GM19239 (cell line): ENCODE measurements at places on chromosomes 4 and X.

- DNase-seq = no peak
Observed at GRCh38 chr4:2396781-2397368, 21.6 kb downstream of the ZFYVE28 start.

GRCh38 chr4:93478805-93479204 is 349.7 kb upstream of the ATOH1 start:
- DNase-seq = no peak

- no peak for DNase-seq
Observed at GRCh38 chr4:114400531-114400930, 198.1 kb upstream of the UGT8 start.

DNA sequence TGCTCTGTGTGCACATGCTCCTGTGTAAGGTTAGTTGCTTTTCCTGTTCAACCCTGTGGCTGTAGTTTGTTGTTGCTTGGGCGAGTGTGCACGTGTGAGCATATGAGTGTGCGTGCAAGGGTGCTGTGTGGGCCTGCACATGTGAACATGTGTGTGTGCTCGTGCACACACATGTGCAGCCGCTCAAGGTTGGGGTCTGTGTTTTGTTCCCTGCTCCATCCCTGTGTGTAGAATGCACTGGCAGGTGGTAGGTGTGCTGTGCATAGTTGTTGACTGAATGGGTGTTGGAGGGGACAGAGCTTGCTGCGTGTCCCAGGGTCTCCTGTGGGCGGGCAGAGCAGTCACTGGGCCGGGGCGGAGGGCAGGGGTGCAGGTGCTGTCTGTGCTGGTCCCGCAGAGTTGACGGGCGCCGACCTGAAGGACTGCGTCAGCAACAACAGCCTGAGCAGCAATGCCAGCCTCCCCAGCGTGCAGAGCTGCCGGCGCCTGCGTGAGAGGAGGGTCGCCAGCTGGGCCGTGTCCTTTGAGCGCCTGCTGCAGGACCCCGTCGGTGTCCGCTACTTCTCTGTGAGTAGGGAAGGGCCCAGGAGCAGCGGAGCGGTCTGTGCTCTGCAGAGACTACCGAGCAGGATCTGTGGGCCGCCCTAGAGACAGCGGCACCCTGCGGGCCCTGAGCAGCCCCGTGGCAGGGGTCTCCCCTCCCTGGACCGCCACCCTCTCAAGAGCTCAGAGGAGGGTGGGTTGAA is 27.9 kb upstream of the HGFAC start:
- no peak for DNase-seq

DNA sequence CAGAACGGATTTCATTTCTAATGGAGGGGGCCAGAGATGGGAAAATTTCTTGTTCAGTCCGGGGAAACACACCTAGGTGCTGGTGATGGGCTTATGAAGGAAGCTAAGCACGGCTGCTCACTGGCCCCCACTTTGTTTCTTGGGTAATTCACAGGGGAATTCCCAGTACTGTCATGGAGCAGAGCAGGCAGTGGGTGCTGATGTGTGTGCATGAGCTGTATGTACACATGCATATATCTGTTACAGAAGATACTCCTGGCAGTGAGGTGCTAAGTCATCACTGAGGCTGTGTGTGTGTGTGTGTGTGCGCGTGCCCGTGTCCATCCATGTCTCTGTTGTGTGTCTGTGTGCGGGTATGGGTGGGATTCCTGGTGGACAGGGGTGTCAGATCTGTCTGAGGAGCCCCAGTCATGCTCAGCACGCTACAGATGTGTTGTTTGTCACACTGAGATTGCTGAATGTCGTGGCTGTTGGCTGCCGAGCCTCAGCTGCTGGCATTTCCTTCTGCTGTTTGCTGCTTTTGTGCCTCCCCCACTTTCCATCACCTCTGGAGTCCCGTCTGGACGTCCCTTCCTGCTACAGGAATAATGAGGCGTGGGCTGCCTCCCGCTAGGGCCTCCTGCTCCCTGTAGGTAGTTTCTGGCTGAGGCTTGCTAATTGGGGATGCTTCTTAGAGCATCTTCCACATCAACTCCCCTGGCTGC is 53.3 kb downstream of the JADE1 start:
- DNase-seq = no peak

- no peak for DNase-seq
Observed at GRCh38 chr4:103150677-103151076, 47.5 kb downstream of the CENPE start.

DNA sequence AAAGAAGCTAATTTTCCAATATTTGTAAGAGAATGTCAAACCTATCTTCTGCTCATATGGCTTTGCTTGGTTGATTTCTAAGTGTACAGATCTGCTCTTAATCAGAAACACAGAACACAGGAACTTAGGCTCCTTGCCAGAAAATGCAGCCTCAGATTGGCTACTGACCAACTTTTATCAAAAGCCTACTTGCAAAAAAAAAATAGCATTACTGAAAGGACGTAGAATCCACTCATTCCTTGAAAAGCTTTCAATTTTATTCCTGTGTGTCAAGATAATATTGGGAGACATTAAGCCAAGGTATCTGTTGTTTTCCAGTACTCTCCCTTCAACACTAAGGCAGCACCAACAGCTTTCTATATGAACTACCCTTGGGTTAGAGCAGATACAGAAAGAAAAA is 127.6 kb upstream of the INTU start:
- DNase-seq = no peak

DNA sequence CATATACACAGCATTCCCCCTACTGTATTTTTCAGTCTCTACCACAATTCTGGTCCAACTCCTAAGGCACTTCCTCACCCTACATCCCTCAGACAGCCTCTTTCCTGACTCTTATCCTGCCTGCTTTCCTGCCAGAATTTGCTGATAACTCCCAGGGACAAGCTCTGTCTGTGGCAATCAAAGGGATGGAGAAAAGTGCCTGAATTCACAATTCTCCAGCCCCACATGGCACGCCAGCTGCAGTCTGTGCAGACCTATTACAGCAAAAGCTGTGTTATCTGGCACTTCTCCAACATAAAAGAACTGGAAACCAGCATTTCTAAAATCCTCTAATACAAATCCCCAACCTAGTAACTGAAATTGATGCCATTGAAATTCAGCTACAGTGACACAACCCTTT is 404.8 kb downstream of the KLHL13 start:
- DNase-seq = no peak

- DNase-seq = peak; percentile 37
Observed at GRCh38 chr4:122577808-122578781, 42.8 kb downstream of the IL21 start.

DNA sequence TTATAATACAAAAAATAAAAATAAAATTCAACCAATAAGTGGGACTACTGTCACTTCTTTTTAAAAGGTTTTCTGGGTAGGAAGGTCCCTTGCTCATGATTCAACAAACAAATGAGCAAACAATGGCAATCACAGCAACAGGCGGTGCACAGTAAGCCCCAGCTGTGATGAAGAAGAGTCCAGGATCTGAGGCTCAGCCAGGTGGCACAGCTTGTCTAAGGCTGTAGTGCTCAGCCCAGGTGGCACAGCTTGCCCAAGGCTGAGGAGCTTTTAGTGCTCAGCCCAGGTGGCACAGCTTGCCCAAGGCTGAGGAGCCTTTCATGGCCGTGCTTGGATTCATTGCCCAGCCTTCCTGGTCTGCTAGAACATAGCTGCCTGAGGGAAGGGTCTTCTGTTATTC is 75.0 kb downstream of the ZFYVE28 start:
- DNase-seq = no peak

GRCh38 chr4:4752025-4752424 is 107.4 kb upstream of the MSX1 start:
- DNase-seq = no peak

- DNase-seq = no peak
Observed at GRCh38 chr4:188092824-188093223, 16.6 kb downstream of the TRIML2 start.

GRCh38 chrX:43868791-43869190 is 13.5 kb downstream of the MAOB start:
- DNase-seq = no peak

GRCh38 chr4:152351080-152351479 is 184.8 kb downstream of the FBXW7 start:
- DNase-seq = no peak

DNA sequence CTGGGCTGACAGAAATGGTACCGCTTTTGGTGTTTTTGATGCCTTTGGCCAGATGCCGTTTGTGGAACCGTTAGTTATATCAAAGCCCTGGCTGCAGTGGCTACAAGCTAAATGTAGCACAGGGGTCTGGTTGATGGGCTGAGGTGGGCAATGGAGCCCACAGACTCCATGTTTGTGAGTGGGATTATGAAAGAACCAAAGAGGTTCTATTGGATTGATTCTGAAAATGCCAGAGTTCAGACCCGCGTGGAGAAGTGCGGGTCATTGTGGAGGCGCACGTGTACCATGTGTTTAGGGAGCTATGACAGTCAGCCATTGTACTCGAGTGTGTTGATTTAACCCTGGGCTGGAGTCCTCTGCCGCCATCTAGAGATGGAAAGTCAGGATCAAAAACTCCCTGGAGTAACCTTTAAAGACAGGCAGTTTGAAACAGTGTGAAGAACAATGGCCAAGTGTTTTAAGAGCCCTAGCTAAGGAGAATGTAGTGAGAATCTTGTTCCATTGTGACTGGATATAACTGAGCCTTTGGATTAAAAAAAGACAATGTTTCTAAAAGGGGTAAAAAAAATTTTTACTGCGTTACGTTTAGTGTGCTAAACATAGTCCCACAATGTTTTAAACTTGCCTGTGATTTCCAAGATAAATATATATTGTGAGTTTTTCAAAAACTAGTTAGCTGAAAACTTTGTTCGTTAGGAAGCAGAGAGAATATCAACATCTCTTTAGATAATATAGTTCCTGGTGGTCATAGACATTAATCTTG is 12.7 kb downstream of the ART3 start:
- no peak for DNase-seq

DNA sequence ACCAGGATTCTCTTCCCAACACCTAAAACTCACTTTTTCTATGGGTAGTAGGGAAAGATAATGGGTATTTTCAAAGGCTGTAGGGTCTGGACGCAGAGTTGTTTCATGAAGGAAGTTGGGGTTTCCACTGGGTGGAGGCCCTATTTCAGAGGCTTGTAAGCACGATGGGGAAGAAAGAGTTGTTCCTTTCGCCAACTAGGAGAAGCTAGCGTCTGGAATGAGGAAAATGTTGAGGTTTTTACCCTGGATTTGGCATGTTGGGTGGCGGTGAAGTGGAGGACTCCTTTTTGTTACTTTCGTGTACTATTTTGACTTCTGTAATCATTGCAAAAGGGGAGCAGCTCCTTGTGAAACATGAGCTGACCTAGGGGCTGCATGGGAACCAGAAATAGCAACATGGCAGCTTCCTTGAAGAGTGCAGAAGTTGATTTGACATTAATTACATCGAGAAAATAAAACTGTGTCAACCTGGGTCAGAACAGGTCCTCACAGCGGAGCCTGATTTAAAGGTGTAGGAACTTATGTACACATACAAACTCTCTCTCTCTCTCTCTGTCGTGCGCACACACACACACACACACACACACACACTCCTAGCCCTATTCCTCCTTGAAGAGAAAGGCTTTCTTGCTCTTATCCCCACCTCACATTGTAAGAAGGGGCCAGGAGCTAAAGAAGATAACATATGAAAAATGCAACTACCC is 19.1 kb downstream of the VSIG4 start:
- DNase-seq = no peak

DNA sequence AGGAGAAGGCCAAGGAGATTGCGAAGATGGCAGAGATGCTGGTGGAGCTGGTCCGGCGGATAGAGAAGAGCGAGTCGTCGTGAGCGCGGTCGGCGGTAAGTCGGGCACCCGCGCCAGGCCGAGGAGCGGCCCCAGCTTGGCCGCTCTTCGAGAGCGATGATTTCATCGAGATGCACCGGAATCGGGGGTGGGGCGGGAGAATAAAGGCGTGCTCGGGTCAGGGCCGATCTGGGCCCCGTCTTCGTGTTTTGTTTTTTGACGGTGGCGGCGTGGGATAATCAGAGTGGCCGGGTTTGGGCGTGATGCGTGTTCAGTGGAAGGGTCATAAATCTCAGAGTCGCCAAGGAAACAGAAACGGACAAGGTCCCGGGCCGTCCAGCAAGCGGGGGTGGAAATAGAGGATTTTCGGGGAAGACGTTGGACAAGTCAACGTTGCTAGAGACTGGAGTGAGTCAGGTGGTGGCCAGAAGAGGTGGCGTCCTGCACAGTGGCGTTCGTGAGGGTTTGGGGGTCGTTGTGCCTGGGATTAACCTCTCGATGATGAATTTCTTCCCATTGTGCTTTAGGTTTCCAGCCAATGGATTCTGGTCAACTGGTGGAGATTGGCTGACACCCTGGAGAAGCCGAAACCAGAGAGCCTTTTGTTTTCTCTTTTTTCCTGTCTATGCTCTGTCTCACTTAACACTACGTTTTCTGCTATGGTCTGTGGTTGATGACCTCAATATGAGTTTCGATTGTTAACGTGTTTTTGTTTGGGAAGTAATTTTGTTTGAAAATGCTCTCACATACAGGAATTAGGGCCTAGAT is 882 bp downstream of the MRFAP1 start:
- DNase-seq = no peak

DNA sequence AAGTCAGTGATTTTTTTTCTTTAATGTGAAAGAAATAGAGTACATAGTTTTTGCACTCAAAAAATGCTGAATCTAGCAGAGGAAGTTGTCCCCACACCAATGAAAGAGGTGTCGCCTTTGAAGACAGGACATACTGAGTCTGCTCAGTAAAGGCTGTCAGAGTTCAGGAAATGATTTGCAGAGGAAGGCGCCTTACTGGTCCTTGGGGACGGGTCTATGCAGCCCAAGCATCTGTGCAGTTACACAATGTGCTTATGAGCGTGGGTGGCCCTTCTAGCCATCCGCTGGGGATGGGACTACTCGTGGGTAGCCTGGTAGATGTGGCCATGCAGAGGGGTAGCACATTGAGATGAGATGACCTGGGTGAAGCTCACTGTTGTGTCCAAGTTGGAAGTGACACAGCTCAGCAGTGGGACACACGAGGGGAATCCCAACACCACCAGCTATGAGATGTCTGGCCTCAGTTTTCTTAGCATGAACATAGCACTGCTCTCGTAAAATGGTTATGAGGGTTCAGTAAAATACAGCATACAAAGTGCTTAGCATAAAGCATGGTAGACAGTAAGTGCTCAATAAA is 116.5 kb upstream of the RBPJ start:
- DNase-seq = no peak

GRCh38 chr4:25837107-25837506 is 25.7 kb downstream of the SEL1L3 start:
- DNase-seq = no peak

DNA sequence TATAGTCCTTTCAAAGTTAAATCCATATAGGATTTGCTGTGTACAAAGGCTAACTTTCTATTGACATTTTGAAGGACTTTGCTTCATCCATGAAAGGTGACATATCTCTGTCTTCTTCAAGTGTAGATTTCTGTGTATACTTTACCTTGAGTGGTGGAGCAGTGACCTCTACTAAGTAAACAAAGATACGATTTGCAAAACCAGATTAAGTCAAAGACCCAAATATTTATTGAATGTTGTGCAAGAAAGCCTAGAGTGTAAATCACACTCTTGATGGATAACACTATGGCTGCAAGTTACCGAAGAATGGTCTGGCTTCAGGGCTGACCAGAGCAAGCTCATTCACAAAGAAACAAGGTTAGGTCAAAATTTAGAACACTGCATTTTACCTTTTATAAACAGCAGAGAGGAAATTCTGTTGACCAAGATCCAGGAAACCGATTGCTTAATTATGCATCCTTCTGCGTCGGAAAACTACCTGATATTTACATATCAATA is 5.4 kb upstream of the FGG start:
- DNase-seq = no peak

GRCh38 chrX:38985375-38985774 is 184.1 kb downstream of the MID1IP1 start:
- DNase-seq = peak; percentile 7

GRCh38 chrX:143648705-143649104 is 12.8 kb upstream of the SLITRK4 start:
- DNase-seq = no peak

GRCh38 chr4:102791318-102791835 is 30.6 kb upstream of the MANBA start:
- no peak for DNase-seq

GRCh38 chr4:123104310-123105025 is 182.1 kb upstream of the NUDT6 start:
- DNase-seq = no peak
